ENCODE measurements at places on chromosomes 6 and 20. TPM values are rescaled to one million over a fixed set of nuclear protein-coding genes. Genes with fewer than 3 reads are reported as not detected.

DNA sequence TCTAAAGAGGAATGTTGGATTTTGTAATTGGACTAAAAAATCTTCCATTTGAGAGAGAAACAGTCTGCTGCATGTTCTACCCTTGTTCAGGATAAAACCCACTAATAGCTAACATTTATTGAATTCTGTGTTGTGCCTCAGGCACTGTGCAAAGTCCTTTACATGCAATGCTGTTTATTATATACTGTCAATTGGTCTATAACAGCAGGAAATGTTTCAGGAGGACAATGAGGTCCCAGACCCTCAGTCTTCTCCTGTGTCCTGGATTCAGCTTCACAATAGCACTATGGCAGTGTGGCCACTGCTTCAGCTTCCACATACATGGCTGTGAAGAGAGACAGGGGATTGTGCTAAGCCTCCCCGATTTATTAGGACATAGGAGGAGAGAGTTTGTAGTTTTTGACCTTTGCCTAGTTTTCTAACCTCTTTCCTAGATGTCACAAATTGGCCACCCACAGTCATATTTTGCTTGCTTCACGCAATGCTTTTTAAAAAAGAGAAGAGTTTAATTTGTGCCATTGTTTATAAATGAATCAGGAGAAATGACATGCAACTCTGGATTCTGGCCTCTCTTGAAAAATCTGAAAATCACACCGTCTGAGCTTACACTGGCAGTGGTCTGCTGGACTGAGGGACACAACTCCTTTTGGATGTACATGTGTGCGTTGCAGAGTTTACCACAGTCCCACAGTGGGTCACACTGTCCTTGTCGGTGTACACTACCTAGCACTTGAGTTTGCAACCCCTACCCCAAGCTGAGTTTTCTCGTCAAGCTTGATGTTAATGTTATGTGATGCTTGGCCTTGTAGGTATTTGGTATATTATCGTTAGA lies 11.3 kb downstream of the PTPN1 start:
- DNase-seq, result no peak
- no peaks in the 10 kb centered on the region for H3K36me3 ChIP-seq
- H3K27ac ChIP-seq, result peak overlapping the region; percentile 65
- no peak overlapping the region for H3K4me3 ChIP-seq
- H3K4me1 ChIP-seq, result peaks cover 97% of the 10 kb centered on the region
- H3K27me3 ChIP-seq, result no peaks in the 10 kb centered on the region

DNA sequence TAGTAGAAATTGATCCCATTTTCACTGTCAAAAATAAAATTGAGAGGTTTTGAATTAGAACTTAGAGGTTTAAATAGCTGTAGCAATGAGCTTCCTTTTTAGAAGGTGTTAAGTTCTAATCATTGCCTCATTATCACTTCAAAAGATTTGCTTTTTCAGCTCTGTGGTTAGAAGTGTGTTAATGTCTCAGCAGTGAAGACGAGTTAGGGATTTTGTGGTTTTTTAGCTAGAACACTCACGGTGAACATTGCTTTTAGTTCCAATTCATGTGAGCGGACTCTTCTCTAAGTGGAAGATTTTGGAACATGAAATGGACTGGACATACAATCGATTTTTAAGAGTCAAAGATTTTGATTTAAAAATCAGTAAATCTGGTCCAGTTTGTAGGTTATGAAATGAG lies 12.7 kb upstream of the IFNGR1 start:
- H3K27ac ChIP-seq, result no peak overlapping the region
- DNase-seq, result peak; percentile 57
- peak overlapping the region; percentile 22 for H3K4me3 ChIP-seq
- H3K36me3 ChIP-seq, result no peaks in the 10 kb centered on the region
- no peaks in the 10 kb centered on the region for H3K27me3 ChIP-seq

GRCh38 chr6:27757307-27757706 lies 154.9 kb downstream of the OR2B2 start:
- H3K4me1 ChIP-seq, result peaks cover 20% of the 10 kb centered on the region
- H3K27ac ChIP-seq, result peak overlapping the region; percentile 21
- H3K4me3 ChIP-seq, result peak overlapping the region; percentile 29
- H3K27me3 ChIP-seq, result no peaks in the 10 kb centered on the region
- DNase-seq, result peak; percentile 50

GRCh38 chr20:42100137-42100704 lies 482.0 kb upstream of the CHD6 start:
- no peaks in the 10 kb centered on the region for H3K4me1 ChIP-seq
- no peak for DNase-seq
- H3K4me3 ChIP-seq, result no peak overlapping the region
- no peaks in the 10 kb centered on the region for H3K27me3 ChIP-seq

DNA sequence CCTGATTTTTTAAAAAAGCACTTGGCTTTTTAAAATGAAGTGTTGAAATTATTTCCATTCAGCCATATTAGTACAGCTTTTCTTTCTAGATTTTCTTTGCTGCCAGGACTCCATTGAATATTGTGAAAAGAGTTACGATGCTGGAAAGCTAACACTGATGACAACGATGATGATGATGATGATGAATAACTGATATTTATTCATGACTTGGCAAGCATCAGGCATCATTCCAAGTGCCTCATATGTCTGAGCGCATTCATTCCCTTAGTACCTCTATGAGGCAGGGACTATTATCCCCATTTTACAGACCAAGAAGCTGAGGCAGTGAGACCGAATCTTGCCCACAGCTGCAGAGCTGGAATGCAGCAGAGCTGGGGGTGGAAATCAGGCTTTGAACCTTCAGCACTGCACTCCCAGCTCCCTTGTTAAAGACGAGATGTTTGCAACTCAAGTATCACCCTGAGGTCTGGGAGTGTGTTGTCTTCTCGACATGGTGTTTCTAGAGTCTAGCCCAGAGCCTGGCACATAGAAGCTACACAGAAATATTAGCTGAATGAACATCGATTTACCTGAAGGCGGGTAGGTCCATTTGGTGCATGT lies 85.5 kb upstream of the FRMD1 start:
- no peaks in the 10 kb centered on the region for H3K36me3 ChIP-seq
- H3K27me3 ChIP-seq, result no peaks in the 10 kb centered on the region
- H3K4me1 ChIP-seq, result no peaks in the 10 kb centered on the region
- no peak for DNase-seq
- no peak overlapping the region for H3K27ac ChIP-seq

DNA sequence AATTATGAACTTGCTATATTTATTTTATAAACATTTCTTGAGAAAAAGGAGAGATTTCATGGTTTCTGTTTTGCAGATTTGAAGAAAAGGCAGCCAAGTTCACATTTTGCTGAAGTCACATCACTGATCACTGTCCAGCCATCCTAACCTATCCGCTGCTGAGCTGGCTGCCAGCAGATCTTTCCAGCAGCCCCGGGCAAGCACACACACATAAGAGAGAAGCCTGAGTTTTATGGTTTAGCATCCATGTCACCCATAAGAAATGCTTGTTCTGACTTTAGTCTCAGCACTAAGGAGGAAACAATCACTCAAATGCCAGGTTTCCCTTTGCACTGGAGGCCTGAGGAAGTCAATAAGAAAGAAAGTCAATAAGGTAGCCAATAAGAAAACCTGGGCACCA lies 287.1 kb downstream of the SMOC2 start:
- no peaks in the 10 kb centered on the region for H3K4me1 ChIP-seq
- no peaks in the 10 kb centered on the region for H3K36me3 ChIP-seq
- H3K4me3 ChIP-seq, result no peak overlapping the region
- no peaks in the 10 kb centered on the region for H3K27me3 ChIP-seq
- no peak overlapping the region for H3K27ac ChIP-seq

GRCh38 chr6:125197795-125198269 lies 44.3 kb downstream of the TPD52L1 start:
- H3K4me3 ChIP-seq, result no peak overlapping the region
- no peaks in the 10 kb centered on the region for H3K27me3 ChIP-seq
- DNase-seq, result no peak
- no peaks in the 10 kb centered on the region for H3K4me1 ChIP-seq
- no peak overlapping the region for H3K27ac ChIP-seq

GRCh38 chr6:4496284-4496683 lies 279.9 kb upstream of the CDYL start:
- no peak overlapping the region for H3K27ac ChIP-seq
- H3K36me3 ChIP-seq, result no peaks in the 10 kb centered on the region
- H3K27me3 ChIP-seq, result no peaks in the 10 kb centered on the region
- no peaks in the 10 kb centered on the region for H3K4me1 ChIP-seq

DNA sequence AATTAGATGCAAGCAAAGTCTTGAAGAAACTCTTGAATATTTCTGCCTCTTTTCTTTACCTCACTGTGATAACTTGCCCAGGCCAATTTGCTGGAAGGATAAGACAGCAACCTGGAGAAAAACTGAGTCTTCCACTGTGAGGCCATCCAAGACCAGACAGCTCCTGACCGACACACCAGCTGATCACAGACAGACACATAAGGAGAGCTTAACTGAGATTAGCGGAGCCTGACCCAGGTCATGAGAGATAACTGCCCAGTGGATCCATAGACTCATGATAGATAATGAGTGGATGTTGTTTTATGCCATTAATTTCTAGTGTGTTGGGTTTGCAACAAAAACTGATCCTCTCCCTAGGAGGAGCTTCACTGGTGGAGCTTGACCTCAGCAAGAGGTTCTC lies 64.4 kb upstream of the NOX3 start:
- H3K4me1 ChIP-seq, result no peaks in the 10 kb centered on the region
- no peaks in the 10 kb centered on the region for H3K36me3 ChIP-seq
- no peak overlapping the region for H3K27ac ChIP-seq
- no peak overlapping the region for H3K4me3 ChIP-seq

FRK gene
- total RNA-seq, result not detected

DPPA5 gene
- not detected for total RNA-seq

ELOVL2 gene
- not detected for total RNA-seq
